Daoy (cell line): ENCODE measurements at places on chromosomes 2 and 18. TPM values are rescaled to one million over a fixed set of nuclear protein-coding genes. Genes with fewer than 3 reads are reported as not detected.

GRCh38 chr2:201084863-201085262, 13.1 kb downstream of the NDUFB3 start:
- DNase-seq, result no peak

DNA sequence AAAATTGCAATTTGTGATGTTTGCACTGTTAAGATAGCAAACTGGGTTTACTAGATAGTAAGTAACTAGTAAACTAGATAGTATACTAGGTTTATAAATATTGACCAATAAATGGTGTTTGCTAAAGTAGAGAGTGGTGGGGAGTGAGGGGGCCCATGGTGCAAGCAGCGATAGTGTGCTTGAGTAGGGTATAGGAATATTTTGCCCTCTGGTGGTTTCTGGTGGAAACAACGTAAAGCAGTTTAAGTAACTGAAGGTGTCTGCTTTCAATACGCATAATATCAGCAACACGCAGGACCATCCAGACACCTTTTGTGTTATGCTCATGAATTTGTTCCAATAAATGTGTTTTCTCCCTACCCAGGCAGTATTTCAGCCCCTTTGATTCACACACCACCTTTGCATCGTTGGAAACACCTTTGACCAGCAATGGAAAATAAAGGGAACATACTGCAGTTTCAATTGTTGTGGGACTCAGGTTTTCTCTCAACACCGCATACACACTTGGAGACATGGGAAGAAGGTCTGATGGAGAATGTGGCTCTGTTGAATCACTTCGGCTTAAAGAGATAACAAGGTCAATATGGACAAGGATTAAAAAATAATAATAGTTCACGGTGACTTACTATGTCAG, 16.7 kb upstream of the STAT1 start:
- peak; percentile 37 for DNase-seq

- DNase-seq, result no peak
Observed at GRCh38 chr2:209340522-209340921, 83.3 kb upstream of the MAP2 start.

The SCYGR2 gene
- not detected in 2 replicates for total RNA-seq

DNA sequence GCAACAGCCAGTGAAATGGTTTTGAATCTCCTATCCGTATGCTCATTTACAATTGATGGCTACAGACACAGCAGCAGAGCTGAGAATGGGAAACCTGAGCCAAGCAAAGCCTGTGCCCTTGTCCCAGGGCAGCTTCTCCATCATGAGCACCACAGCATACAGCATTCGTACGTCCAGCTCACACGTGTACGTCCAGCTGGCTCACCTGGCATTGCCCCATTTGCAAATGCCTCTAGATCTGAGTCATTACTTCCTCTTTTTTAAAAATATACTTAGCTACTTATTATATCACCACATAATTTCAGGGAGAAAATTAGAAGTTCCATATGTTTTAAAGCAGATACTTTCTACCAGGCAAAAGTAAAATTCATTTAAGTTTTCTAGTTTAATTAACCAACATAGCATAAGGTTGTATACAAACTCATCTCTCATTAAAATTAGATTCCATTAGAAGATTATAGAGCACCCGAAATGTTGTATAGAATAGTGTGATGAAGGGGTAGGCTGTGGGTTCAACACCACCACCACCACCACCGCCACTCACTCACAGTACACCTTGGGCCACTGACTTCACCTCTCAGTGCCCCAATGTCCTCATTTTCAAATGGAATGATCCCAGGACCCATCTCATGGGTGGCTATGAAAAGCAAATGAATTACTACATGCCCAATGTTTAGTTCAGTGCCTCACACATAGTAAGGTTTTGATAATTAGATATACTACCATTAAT, 31.4 kb upstream of the TMEM177 start:
- peak; percentile 27 for DNase-seq

- no peak for DNase-seq
Observed at GRCh38 chr2:33091541-33092123, 144.9 kb downstream of the LTBP1 start.

The CCDC141 gene
- not detected in 2 replicates for total RNA-seq

GRCh38 chr18:47605093-47605492, 325.4 kb downstream of the SMAD2 start:
- no peak for DNase-seq

DNA sequence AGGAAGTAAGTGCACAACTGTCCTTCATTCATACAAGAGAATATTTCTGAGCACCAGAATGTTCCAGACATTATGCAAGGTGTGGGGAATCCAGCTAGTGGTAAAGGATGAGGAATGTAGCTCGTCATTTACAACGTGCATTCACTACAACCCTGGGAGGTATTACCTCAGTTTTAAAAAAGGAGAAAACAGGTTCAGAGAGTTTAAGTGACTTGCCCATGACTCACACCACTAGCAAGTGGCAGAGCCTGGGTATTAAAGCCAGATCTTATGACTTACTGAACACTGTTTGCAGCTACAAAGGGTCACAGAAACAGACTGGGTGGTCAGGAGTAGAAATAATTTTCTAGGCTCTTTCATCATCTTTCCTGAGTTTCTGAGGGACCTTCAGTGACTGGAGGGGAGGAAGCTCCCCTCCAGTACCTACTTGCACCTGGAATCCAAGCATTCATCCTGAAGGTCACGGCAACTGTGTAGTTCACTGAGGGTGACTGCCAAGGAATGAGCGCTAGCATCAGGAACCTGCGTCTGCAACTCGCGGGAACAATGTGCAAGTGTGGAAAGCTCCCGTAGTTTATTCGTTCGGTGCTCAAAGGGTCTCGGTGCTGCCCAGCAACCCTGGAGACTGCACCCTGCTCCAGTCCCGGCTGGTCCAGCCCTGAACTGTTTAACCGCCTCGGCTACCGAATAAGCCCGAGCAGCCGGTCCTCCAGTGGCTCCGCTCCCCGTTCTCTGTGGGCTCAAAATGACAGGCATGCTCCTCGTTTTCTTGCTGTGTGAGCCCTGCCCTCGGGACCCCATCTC, 647 bp downstream of the CCDC121 start:
- peak; percentile 87 for DNase-seq
